ENCODE measurements at places on chromosomes 11 and 22.

- DNase-seq, result no peak
Measured at GRCh38 chr11:69058511-69059270, 10.0 kb downstream of the TPCN2 start.

DNA sequence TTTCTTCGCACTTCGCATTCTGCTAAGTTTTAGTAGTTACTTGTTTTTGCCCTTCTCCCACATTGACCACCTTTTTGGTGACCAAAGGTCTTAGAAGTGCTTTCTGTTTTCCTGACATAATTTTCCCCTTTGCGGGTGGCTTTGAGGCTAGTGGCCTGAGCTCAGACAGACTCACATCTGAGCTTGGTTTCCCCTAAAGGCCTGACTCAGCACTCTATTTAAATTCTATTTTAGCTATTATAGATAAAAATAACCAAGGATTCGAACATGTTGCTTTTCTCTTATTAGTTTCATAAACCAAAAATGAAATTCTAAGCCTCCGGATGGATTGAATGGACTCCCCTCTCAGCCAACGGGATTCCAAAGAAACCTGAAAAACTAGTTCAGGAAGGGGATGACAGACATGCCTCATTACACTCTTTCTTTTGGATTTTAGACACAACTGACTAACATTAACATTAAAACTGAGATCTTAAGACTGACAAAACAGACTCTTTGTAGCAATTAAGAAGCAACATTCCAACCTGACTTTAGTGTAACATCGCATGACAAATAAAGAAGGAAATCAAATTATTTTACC is 258.5 kb downstream of the LUZP2 start:
- DNase-seq, result no peak

- DNase-seq, result no peak
Measured at GRCh38 chr22:47552024-47552423, 789.6 kb downstream of the TBC1D22A start.

DNA sequence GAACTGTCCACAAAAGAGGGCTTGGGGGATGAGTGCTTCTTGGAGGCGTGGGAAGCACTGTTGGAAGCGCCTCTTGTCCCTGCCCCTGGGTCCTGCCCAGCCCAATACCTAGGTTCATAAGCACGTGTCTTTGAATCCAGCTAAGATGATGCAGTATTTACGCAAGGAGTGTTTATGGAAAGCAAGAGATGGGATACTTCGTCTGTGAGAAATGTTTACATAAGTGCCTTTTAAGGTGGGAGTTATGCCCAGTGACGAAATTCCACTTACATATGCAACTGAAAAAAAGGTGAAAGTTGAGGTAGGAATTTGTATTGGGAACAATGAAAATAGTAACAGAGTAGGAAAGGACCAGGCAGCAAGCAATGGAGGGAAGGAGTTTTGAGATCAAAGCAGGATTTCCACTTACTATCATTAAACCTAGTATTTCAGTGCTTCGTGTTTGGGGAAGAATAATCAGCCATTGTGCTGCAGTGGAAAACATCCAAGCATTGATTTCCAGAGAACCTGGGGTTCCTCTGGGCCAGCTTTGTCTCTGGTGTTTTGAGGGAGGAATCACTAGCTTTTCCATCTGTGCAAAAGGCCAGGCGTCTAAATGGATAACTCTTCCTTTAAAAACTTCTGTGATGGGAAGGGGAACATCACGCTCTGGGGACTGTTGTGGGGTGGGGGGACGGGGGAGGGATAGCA is 115.3 kb upstream of the TTC12 start:
- DNase-seq, result no peak

DNA sequence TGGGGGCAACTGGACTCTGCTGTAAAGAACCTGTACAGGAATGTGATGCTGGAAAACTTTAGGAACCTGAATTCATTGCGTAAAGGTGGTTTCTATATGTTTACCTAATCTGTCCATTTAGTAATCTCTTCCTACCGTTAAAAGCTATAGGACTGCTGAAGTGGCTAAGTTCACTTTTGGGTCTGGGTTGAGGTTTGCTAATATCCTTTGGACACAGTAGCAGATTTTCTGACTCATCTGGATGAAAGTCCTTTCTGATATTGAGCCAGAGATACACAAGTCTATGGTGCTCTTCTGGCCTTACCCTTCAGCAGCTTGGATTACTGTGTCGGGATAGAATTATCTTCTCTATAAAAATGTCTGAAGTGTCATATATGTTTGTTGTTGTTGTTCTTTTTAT is 16.9 kb downstream of the ZNF215 start:
- no peak for DNase-seq

DNA sequence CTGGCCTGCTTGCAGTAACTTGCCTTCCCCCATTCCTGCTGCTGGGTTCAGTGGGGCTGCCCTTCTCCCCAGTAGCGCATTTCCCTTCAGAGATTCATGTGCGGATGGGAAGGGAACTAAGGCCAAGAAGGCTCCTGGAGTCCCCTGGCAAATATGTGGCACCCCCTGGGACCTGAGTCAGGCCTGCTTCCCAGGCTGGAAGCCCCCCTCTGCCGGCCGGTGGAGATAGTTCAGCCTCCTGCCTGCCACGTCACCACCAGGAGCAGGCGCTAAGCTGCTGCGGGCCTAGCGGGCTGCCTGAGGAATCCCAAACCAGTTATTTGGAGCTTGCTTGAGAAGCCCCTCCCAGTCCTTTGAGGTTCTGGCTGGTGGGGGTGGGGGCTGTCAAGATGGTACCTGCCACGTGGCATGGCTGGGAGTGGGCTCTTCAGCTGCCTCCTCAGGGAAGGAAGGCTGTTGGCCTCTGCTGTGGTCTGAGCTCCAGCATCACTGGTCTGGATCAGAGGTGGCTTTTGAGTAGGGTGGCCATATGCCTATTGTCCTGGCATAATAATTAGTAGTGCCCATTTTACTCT is 2.0 kb downstream of the SERPINH1 start:
- no peak for DNase-seq

DNA sequence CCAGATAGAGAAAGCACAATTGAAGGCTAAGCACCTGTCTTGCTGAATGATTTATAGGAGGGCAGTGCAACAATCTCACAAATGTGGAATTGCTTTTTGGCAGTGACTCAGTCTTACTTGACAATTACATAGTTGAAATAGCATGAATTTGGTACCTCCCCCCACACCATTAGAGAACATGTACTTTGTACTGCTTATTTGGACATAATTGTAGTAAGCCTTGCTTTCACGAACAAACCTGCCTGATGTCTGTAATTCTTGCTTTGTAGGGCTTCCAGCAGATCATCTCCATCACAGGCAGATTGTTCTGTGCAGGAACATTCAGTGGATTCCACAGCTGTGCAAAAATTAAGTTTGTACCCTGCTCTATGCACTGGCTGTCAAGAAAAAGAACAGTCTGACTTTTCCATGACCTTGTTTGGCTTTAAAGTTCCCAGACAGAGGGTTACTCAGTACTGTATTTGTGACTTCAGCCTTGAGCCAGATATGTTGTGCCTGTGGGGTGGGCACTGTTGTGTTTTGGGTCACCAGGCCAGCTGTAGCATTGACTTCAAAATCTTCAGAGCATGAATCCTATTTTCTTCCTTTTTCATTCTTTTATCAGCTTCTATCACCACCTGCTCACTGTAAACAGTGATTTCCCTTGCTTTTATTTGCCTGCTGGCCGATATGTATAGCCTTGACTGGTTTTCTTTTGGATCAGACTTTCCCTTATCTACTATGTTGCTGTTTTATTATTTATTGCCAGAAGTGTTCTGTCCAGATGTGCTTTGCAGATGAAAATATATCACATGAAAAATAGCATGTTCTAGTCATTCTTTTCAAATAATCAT is 941.0 kb upstream of the CHORDC1 start:
- no peak for DNase-seq

DNA sequence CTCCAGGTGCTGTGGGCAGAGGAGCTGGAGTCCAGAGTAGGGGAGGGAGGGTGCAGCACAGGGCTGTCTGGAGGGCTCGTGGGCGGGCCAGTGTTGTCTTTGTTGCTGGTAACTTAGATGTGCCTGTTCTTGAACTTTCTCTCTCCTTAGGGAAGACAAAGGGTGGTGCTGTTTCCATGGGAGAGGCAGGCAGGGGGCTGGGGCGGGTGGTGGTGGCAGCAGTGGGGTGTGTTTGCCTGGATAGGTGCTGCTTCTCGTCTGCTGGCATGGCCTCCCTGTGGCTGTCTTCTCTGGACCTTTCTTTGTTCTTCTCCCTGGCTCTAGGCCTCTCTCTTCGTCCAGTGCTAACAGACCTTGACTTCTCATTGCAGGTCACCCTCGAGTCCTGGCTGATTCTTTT is 8.5 kb downstream of the SIDT2 start:
- DNase-seq, result no peak

DNA sequence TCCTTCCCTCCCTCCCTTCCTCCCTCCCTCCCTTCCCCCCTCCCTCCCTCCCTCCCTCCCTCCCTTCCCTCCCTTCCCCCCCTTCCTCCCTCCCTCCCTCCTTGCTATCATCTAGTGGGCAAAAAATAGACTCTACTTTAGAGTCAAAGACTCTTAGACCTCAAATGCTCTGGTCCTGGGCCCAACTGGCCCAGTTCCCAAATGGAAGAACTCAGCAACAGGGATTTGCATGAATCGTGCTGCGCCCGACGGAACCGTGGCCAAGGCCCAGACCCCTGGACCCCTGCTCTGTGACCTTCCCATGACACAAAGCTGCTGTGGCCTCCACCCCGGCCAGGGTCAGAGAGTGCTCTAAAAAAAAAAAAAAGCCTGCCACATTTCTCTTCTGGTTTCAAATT is 97.4 kb downstream of the WNT7B start:
- DNase-seq, result no peak

DNA sequence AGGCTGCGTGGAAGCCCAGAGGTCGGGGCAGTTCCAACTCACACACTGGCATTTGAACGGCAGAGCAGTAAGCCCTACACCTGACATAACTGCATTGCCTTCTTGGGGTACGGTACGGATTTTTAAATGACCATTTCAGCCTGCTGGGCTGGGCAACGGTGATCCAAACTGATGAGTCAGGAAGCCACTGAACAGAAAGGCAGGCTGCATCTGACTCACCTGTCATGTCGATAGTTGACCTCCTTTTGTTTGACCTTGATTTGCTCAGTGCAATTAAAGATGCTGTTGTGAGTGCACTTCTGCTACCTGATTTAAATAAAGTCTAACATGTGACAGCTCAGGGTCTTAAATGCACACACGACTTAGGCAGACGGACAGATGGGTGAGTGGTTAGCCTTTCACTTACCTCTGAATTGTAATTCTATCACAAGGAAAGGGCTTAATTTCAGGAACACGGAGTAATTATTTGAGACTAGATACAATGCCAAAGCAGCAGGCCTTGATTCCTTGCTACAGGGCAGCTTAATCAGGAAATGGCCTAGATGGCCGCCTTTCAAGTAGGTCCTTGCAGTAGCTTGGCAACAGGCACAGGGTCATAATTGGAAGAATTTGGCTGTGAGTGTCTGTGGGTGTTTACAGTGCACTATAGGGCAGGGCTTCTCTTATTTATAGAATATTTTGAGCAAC is 52.2 kb downstream of the BMAL1 start:
- DNase-seq, result no peak

DNA sequence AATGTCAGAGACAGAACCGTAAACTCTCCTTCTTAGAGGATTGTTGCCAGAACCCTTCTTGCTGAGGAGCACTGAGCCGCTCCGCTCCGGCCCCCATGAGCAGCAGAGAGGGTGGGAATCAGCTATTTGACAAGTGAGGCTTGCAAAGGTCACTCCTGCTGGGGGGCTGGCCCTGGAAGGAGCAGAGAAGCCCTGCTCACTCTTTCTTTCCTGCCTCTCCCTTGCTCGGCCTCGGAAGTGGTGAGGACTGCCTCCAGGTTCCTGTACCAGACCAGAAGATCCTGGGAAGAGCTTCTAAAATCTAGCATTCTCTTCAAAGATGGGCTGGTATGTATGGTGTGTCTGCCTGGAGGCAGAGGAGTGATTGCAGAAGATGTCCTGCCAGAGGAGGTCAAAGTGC is 168.6 kb upstream of the NECTIN1 start:
- DNase-seq, result no peak

GRCh38 chr22:16915701-16916100 is 90.5 kb upstream of the XKR3 start:
- peak; percentile 38 for DNase-seq

GRCh38 chr22:30211124-30211820 is 35.3 kb downstream of the LIF start:
- DNase-seq, result no peak

- peak; percentile 2 for DNase-seq
Measured at GRCh38 chr11:36684840-36685801, 87.1 kb upstream of the RAG2 start.

GRCh38 chr22:16845465-16845864 is 20.3 kb upstream of the XKR3 start:
- DNase-seq, result no peak

DNA sequence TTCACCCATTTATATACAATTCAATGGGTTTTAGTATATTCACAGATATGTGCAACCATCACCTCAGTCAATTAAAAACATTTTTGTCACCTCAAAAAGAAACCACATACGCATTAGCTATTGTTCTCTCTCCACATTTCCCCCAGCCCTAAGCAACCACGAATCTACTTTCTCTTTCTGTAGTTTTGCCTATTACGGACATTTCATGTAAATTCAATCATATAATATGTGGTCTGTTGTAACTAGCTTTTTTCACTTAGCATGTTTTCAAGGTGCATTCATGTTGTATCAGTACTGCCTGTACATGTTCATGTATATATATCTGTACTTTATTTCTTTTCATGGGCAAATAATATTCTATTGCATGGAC is 104.7 kb upstream of the RRM1 start:
- peak; percentile 37 for DNase-seq

GRCh38 chr22:41446057-41446501 is 522 bp downstream of the TOB2 start:
- peak; percentile 16 for DNase-seq

DNA sequence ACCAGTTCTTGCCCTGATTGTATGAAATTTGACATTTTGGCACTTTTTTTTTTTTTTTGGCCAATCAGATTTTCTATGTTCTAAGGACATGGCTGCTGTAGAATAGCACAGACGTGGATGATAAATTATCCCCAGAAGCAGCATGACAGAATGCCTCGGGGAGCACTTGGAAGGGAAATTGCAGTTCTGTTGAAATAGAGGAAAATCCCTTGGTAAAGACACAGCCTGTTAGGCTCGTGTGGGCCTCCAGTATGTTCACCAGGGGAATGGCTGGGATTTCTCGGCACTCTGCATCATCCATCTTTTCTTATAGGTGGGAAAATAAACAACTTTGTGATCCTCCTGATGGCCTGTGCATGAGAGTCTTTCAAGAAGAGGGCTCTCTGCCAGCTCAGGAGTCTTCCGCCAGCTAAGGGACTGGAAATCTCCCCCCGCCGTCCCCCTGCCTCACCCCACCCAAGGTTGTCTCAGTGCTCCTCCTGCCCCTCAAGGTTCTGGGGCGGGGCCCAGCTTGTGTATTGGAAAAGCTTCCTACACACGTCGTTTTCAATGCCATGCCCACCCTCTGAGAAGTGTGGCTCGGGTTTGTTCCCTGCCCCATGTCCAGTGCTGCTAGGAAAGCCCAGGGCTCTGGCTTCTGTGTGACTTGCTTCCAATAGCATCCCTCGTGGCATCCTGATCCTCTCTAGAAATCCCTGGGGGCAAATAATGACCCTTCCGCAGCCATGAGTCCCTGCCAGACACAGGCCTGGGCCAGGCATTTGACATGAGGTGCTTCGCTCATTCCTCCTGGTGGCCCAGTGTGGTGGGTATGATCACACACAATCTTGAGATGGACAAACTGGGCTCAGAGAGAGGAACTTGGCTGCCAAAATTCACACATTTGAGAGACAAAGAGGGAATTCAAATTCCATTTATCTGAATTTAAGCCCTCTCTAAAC is 70.6 kb upstream of the ATXN10 start:
- no peak for DNase-seq
